ENCODE measurements at places on chromosomes 13 and 19.

- DNase-seq, result no peak
Measured at GRCh38 chr13:28297341-28297740, 159.0 kb downstream of the PAN3 start.

DNA sequence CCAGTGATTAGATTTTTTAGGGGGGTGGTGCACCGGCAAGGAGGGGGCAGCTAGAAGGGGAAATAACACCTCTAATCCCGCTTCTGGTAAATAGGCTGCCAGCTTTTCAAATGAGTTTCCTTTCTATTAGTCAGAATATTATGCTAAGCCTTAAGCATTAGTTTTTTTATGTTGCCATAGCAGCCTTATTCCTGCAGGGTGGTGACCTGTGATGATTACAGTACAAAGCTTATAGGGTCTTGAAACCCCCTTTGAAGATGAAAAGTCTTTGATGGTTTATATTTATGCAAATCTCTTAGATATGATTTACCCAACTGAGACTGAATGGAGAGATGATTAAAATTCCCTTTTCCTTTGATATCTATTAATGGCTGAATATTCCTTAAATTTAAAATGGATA lies 109.8 kb downstream of the ZIC5 start:
- DNase-seq, result no peak

GRCh38 chr13:91652404-91653301 lies 254.2 kb downstream of the GPC5 start:
- DNase-seq, result no peak

- DNase-seq, result no peak
Measured at GRCh38 chr19:35316560-35316959, 12.4 kb upstream of the CD22 start.

DNA sequence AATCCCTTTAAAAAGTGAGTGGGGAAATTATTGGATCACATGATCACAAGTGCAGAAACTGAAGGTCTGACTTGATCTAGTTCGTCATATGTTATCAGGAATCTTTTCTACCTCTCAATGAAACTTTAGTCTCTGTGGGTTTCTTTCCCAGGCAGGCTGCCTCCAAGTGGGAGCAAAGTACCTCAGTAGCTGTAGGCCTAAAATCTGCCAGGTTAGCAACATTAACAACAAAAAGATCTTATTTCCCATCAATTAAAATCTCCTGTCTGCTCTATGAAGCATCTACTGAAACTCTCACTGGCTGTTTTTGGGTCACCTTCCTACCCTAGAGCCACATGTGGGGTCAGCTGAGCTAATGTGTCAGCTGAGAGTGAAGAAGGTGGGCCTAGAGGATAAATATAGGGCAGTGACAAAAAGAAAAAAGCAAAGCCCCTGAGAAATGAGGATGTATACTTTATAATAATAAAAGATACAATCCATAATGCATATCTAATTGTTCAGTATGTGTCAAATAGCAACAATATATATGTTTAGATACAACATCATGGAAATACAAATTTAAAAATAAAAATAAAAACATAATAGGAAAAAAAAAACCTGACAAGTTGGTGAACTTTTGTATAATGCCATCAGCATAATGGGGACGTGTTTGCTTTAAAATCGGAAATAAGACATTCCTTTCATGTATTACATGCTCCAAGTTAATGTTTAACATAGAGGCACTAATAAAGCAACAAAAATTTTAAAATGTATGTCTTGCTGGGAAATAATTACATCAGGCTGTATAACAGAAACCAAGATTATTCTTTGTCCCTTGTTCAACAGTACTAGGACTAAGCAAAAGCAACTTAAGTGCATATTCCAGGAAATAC lies 141.1 kb downstream of the GPC5 start:
- DNase-seq, result no peak

DNA sequence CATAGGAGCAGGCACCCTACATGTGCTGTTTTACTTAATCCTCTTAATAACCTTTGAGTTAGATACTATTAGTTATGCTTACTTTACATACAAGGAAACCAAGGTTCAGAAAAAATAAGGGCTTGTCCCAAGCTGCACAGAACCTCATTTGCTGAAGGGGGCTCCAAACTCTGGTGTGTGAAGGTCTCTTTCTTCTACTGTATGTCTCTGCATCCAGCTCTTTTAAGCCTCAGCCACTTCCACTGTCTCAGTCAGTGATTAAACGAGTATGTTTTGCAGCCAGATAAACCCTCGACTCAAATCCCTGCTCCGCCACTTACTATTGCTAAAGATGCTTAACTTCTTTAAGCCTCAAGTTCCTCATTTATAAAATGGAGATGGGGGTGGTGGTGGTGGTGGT lies 112.4 kb upstream of the WASF3 start:
- no peak for DNase-seq

GRCh38 chr19:44668985-44669764 lies 2.1 kb upstream of the CEACAM19 start:
- DNase-seq, result no peak

DNA sequence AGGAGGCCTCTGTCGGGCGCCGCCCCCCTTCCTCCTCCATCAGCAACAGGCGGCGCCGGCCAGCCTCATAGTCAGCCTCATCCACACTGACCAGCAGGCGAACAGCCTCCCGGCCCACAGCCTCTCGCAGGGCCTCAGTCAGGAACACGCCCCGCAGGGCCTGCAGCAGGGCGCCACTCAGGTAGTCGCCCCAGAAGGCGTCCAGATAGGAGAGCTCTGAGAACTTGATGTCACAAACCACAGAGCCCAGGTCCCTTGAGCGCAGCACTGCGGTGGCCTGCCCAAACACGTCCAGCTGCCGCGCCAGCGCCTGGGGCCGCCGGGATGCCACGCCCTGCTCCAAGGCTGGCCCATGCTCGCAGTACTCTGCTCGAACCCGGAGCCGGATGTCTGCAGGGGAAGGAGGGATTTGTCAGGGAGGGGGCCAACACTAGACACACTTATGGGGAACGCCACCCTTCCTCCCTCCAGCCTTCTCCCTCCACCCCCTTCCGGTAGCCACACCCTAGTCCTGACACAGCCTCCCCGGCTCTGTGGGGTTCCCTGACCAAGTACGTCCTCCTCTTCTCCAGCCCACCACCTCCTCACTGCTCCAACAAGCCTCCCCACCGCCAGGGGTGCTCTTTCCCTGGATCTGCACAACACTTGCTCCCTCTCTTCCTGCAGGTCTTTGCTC lies 17.9 kb downstream of the DEDD2 start:
- peak; percentile 54 for DNase-seq

DNA sequence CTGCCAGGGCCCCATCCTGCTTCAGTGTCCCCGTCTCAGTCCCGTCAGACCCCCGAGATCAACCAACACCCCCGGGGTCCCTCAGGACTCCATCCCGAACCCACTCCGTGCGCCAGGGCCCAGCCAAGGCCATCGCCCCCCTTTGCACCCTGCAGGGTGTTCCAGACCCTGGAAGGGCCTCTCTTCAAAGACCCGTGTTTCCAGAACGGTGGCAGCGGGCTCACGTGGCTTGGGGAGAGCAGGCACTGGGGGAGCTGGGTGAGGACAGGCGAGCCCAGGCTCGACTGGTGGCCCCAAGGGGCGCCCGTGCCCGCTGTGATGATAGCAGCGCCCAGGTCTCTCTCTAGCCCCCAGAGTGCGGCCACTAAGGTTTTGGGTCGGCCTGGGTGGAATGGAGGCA lies 1.4 kb downstream of the KASH5 start:
- DNase-seq, result no peak

DNA sequence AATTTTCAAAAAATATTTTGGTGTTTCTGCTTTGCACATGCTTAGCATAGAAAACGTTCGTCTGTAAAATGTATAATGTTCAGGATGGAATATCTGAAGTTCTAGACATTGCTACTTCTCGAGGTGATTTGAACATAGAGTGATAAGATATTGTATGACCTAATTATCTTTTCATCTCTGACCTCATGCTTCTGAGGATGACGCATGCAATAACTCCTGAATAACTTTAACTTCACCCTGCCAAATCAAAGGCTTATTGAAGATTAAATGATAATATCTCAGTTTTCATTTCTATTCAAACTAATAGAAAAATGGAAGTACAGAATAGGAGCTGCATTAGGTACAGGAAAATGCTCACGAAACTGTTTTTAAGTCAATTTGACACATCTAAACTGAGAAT lies 150.8 kb upstream of the ATXN8OS start:
- no peak for DNase-seq

DNA sequence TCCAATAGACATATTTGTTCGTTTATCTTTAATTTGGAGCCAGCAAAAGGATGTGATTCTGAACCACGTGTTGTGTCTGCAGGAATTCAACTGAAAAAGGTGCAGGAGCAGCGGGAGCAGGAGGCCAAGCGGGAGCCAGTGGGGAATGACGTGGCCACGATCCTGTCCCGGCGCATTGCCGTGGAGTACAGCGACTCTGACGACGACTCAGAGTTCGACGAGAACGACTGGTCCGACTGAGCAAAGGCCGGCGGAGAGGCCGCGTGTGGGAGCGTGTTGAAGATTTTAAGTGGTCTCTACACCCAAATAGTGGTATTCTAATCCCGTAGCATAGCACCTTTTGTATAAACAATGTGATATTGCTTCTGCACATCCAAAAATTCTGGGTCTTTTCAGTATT lies 75.0 kb downstream of the GPR12 start:
- DNase-seq, result no peak

- no peak for DNase-seq
Measured at GRCh38 chr19:43779820-43780219, 953 bp downstream of the KCNN4 start.

GRCh38 chr13:44195245-44195644 lies 178.4 kb upstream of the SERP2 start:
- DNase-seq, result no peak

DNA sequence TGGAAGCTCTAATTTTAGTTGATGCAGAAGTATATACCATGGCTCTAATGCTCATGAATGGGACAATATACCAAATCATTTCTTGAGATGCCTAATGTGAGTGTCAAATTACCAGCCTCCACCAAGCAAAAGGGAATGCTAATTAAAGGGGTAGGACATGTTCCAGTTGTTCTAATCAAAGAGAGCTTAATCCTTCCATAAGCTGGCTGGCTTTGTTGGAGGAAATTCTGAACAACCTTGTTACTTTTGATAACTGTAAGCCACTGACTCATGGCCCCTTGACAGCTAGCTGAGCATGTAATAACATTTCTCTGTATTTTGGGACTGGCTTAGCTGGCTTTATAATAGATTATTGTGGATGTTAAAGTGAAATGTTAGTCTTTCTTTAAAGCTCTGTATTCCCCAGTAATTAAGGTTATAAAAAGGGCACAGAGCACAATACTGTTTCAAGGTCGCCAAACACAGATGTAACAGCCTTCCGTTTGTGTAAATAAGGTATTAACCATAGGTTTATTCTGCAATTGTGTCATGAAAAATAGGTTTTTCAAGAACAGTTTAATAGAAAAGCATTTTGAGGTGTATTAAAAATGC lies 1194.0 kb downstream of the PCDH9 start:
- no peak for DNase-seq

GRCh38 chr13:25945596-25945995 lies 106.2 kb downstream of the SHISA2 start:
- DNase-seq, result no peak

DNA sequence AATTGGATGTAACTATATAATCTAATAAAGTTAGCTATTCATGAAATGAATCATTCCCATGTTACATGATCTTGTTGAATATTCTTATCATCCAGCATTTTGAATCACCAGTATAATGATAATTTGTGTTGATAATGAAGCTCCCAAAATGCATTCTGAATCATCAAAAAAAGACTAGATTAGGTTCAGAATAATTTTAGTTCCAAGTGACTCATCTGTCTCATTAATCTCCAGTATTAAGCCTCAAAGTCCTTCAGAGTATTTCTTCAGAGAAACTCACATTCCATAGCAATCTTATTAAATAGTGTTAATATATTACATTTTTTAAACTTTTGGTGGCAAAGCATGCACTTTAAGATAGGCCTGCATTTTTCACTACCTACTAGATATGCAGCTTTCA lies 207.5 kb downstream of the SLITRK5 start:
- DNase-seq, result no peak

DNA sequence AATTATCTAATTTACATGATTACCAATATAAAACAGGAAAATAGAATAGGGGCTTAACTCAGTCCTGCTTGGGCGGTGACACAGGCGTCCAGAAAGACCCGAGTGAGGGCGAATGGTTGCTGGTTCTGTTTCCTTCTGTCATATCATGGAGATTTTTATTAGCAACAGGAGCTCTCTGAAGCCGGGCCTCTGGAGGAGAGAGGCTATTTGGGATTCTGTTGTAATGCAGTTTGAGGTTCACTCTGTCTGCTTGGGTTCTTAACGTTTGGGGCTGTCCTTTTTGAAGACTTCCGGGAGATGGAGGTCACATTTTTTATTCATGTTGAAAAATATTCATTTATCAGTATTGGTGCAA lies 115.7 kb upstream of the ZNF536 start:
- no peak for DNase-seq

GRCh38 chr19:36528921-36529518 lies 949 bp upstream of the ZNF260 start:
- peak; percentile 24 for DNase-seq

DNA sequence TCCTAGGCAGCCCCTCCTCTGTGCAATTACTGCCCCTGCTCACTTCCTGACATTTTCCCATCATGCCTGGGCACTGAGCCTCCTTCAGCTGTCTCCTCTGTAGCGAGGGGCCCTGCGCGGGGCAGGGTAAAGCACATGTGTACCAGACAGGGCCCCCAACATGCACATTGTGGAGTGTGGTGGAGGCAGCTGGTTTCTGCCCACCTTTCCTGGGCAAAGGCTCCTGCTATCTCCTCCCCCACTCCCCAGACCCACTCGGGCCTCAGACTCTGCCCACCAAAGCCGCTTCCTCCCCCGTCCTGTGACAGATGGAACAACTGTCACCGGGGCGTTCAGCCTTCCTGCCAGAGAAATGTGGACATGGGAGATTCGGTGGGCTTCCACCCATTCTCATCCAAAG lies 2.9 kb upstream of the KPTN start:
- DNase-seq, result no peak

DNA sequence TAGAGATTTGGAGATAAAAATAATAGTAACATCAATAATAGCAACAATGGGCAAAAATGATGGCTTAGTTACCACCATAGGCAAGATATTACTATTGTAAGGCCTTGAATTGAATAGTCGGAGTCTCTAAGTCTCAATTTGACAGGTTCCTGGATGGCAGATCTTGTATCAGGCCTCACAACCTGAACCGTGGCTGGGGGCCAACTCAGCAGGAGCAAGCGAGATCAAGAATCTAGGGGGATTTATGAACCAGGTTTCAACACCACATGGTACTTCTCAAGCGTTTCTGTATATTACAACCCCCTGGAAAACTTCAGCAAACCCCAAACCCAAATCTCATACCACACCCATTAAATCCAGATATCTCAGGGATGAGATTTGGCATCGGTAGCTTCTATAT lies 573.8 kb downstream of the LIG4 start:
- no peak for DNase-seq

DNA sequence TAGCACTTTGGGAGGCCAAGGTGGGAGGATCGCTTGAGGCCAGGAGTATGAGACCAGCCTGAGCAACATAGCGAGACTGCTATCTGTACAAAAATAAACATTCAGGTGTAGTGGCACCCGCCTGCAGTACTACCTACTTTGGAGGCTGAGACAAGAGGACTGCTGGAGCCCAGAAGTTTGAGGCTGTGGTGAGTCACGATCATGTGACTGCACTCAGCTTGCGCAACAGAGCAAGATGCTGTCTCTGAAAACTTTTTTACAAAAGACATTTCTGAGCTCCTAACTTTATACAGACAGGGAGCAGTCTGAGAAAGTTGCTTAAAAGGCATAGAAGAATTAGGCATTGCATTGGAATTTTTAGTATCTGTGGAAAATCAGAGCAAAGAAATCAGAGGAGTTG lies 10.4 kb upstream of the TBC1D4 start:
- DNase-seq, result no peak

Measured in effector memory CD8-positive, alpha-beta T cell (primary cell).